IPS-NIHi11 (cell line): ENCODE measurements at places on chromosomes 2 and 18.

- no peak for DNase-seq
Observed at GRCh38 chr2:42545023-42545721, 23.3 kb upstream of the MTA3 start.

- no peak for DNase-seq
Observed at GRCh38 chr18:40367576-40367975, 1587.5 kb upstream of the PIK3C3 start.

DNA sequence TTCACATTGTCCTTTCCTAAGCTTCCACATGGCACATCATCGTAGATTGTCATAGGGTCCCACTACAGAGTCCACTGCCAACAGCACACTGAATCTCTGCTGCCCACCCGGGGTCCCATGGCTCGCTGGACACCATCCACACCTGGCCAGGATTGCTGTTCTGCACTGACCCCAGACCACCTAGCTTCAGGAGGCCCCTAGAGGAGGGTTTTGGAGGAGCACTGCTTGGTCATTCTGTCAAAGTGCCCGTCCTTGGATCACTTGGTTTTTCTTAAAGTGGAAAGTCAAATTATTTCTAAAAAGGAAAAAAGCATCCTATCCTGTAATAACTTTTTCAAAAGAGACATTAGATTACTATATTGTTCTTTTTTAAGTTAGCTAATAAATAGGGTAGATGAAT is 59.0 kb downstream of the CHRNA1 start:
- DNase-seq: peak; percentile 30

GRCh38 chr18:79640064-79640672 is 39.4 kb upstream of the CTDP1 start:
- DNase-seq: no peak

GRCh38 chr2:205138735-205139134 is 543.6 kb upstream of the NRP2 start:
- no peak for DNase-seq
